Fibroblast of mammary gland (primary cell): ENCODE measurements at places on chromosomes 11 and 22.

DNA sequence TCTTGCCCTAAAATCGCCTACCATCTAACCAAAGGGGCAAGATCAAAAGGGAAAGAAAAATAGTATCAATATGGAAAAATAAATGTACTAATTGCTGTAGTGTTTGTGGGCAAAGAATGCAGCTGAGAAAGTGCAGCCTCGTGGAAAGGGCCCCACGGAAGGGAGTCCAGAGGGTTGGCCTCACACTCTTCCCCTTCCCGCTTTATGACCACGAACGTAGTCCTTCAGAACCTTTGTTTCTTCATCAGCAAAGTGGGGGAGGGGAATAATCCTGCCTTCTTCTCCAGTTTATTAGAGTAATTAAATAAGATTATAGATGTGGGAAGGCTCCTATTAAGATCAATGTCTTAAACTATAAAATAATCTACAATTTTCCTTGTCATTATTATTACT, 41.0 kb downstream of the FLI1 start:
- DNase-seq: no peak

DNA sequence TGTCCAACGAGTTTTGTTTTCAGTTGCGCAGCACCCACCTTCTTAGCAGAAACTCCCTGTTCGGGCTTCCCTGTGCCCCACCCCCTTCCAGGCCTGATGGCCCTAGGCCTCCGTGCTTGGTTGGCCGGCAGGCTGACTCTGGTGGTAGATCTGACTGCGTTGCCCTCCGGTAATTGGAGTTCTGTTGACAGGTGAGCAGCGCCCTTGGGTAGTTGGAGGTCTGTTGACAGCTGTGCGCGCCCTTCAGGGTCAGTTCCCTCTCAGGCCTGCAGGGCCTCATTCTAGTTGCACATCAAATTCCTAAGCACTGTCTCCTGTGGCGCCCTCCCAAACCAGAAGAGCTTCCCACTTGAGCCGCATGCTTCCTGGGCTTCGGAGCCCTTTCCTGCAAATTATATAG, 776 bp downstream of the DGCR6 start:
- DNase-seq: no peak

DNA sequence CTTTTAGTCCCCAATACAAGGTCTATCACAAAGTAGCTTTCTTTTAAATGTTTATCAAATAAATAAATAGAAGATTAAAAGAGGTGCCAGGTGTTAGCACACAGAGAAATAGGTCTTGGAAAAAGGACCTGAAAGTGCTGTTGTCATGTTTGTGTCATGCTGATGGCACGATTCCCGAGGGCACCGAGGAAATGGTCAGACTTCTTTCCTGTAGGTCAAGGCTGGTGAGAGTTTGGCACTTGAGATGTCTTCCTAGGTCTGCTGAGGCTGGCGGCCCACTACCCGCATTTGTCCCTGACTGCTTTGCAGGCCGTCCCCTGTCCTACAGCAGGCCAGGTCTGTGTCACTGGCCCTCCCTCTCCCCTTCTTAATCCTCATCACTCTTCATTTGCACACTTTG, 112.1 kb downstream of the ATXN10 start:
- DNase-seq: no peak

GRCh38 chr11:121553806-121554205, 101.0 kb upstream of the SORL1-AS1 start:
- peak; percentile 50 for DNase-seq

- DNase-seq: no peak
These were observed 10.2 kb downstream of the C11orf96 start for GRCh38 chr11:43952401-43953342.

DNA sequence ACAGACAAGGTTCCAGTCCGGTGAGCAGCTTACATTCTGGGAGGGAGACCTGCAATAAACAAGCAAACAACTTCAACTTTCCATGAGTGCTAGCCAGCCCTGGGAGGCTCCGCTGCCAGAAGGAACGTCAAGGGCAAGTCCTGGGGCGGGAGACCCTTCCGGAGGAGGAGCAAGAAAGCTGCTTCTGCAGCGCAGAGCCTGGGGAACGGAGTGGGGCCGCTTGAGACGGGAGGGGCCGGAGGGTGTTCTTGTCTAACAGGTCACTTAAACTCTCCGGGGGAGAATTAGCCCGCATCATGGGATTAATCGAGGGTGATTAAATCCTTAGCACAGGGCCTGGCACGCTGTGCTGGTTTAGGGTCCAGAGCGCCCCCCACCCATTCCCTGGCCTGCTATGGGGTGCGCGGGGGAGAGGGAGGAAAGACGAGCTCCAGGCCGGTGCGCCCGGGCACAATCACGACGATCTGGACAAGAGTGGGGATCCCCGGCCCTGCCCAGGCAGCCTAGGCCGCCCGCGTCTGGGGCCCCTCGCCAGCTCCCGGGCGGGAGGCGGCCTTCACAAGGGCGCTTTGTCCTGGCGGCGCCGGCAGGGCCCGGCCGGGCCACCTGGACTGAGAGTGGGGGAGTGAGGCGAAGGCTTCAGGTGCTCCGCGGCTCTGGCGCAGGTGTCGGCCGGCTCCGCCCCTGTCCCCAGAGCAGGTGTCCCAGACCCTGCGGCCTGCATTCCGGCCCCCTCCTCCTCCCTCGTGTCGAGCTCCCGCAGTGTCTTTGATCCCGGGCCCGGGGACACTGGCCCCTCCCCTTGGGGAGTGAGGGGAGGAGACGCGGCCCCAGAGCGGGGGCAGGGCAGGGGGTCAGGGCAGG, 663 bp upstream of the LARGE2 start:
- DNase-seq: no peak

DNA sequence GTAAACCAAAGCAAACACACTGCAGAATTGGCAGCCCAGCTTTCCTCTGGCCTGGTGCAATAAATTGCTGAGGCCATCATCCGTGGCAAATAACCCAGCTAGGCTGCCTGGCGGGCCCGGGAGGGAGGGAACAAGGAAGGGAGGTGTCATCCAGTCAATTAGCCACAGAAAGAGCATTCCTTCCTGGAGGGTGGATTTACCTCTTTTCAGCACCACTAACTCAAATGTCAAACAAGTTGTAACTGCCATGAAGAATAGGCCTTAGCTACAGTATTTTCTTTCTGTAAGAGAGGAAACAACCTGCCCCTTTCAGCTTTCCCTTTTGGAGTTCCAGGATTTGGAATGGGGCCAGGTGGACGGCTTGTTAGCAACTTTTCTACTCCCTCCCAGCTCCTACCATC, 163.8 kb upstream of the BDNF start:
- no peak for DNase-seq

GRCh38 chr22:38490915-38491314, 15.2 kb downstream of the DDX17 start:
- DNase-seq: peak; percentile 77
